ENCODE measurements at places on chromosomes 11 and 22.

- DNase-seq = no peak
These were observed 83.9 kb downstream of the OTOG start for GRCh38 chr11:17630936-17631335.

- no peak for DNase-seq
These were observed 114.1 kb downstream of the STIM1 start for GRCh38 chr11:3969613-3970012.

- no peak for DNase-seq
These were observed 540.8 kb downstream of the INSC start for GRCh38 chr11:15655552-15655951.

DNA sequence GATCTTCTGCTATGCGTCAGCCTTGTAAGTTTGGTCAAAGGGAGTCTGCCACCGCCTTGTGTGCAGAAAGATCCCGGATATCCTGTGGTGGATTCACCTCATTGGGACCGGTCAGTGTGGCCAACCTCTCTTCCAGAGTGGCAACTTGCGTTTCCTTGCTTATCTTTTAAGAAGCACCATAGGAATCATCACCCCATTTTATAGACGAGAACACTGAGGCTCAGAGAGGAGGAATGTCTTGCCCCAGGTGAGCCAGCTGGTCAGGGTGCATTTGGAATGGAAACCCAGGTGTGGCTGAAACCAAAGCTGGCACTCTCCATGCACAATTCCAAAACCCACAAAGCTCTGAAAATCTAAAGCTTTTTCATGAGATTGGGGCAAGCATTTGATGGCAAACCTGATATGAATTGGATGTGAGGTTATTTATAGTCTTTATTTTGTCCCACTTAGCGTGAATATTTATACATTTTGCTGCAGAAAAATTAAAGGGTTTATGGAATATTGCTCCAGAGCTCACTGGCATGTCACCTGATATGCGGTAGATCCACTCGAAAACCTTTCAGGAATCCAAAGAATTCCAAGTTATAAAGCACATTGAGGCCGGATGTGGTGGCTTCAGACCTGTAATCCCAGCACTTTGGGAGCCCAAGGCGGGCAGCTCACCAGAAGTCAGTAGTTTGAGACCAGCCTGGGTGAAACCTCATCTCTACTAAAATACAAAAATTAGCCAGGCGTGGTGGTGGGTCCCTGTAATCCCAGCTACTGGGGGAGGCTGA is 12.1 kb upstream of the EIF3D start:
- no peak for DNase-seq

DNA sequence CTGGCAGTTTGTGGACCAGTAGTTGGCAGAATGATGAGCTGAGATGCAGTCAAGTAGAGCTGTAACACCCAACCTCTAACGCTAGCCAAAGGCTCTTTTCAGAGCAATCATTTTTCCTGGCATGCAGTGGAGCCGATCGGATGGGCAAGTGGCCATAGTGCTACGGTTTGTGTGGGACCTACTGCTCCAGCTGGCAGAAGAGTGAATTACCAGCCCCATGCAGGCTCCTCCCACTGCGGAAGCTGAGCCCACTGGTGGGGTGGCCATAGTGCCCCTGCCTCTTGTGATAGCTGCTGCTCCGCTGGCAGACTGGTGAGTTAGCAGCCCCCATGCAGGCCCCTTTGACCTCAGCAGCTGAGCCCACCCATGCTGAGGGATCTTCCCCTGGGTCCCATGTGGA is 27.0 kb upstream of the SC5D start:
- DNase-seq = no peak

- DNase-seq = no peak
These were observed 4.0 kb downstream of the SYT12 start for GRCh38 chr11:67026941-67027340.

GRCh38 chr11:119721129-119722120 is 7.6 kb downstream of the NECTIN1 start:
- no peak for DNase-seq

DNA sequence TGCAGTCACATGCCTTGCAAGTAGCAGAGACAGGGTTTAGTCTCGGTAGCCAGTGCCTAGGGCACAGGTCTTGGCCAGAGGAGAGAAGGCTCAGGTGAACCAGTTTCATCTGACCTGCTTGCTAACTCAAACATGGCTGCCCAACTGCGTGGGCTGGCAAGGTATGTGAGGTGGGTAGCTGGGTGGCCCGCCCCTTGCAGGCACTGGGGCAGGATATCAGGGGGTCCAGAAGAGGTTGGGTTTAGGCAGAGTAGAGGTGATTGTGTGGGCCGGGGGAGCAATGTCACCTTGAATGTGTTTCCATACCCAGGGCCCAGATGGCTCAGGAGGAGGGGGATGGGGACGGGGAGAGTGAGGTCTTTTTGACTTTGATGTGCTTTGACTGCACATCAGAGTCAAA is 37.7 kb downstream of the ST3GAL4 start:
- DNase-seq = no peak

DNA sequence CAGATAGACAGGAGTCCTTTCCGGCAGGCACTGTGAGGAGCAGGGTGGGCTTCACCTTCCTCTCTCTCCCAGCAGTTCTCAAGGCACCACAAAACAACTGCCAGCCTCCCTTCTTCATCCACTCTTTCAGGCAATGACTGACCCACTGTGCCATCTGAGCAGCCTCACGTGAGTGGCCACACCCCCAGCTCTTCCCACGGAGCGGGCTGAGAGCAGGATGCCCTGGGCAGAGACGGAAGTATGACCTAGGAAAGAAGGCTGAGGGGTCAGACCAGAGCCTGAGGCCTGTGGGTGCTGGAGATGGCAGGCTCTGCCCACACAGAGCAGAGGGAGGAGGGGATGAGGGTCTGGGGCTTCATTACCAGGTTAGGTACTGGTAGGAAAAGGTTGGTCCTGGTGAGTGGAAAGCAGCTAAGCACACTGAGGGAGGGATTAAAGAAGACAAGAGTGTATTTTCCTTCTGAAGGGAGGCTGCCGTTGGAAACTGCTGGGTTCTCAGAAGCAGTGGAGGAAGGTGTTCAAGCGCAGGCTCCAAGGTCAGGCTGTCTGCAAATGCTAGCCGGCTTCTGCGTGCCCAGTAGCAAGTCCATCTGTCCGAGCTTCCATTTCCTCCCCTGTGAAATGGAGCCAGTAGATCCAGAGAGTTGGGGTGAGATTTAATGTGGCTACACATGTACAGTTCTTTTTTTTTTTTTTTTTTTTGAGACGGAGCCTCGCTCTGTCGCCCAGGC is 4.6 kb downstream of the NLRP6 start:
- no peak for DNase-seq

- no peak for DNase-seq
These were observed 10.1 kb downstream of the MYO7A start for GRCh38 chr11:77138106-77138649.

DNA sequence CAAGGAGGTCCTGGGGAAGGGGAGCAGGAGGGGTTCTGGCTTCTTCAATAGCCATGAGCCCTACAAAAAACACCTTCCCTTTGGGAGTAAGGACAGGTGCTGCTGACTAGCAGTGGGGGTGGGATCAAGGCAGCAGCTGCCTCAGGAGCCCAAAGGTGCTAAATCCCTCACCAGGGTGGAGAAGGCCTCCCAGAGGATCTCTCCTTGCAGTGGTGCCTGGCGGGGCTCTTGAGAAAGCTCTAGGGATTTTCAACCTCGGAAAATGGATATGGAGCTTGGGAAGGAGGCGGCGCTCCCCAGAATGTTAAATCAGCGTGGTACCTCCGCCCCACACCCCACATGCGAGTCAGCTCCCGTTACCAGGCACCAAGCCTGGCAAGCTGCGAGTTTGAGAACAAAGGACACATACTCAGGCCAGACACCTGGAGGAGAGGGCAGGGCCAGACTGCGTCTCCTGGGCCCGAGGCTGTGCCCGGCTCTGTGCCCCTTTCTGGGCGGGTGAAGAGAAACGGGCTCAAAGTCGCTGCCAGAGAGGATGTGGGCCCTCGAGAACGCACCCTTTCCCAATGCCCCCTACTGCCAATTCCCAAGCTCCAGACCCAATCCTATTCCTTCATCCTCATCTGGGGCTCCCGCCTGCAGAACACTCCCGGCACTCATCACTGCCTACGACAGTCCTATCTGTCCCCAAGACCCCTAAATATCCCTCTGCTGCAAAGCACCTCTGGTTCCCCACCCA is 139.0 kb downstream of the BRD1 start:
- DNase-seq = no peak

- DNase-seq = no peak
These were observed 24.7 kb downstream of the PARVA start for GRCh38 chr11:12402025-12402424.

- no peak for DNase-seq
These were observed 2.9 kb downstream of the TST start for GRCh38 chr22:37016134-37016910.

DNA sequence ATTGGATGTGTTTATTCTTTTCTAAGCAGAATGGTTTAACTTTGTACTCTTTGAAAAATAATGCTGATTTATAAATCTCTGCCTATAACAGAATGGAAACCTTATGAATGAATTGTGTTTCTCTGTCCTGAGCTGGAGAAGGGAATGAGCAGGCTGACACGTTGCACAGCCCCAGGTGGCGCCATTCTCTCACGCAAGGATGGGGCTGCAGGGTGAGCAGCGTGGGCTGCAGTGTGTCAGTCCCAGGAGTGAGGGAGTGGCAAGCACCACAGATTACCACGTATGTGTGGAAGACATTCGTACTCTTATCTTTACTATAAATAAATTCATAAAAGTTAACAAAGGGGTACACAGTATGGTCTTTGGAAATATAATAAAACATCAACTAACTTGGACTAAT is 33.4 kb downstream of the FDX1 start:
- DNase-seq = no peak

DNA sequence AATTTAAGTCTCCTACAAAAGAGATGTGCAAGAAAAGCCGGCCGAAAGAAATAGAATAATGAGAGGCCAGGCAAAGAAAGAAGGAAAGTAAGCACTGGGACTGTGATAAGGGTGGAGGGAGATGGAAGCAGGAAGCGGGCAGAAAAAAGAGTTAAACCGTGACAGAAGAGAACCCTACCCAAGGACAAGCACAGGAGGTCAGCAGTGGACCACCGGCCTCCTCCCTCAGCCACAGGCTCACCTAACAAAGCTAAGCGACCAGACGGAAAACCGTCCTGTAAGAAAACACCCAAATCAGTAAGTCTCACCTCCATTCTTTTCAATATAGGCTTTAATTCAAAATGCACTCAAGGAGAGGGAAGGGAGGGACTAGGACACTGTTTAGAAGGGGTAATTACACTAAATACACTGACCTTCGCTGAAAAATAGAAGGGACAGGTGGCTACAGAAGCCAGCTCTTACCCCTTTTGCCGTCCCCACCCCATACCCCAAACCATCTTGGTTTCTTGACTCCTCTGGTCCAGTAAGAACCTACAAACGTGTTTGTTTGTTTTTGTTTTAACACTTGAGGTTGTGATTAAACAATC is 1.9 kb downstream of the FAM181B start:
- DNase-seq = no peak

- DNase-seq = no peak
These were observed 30.5 kb downstream of the TMPRSS5 start for GRCh38 chr11:113675565-113675964.

GRCh38 chr11:96199563-96200025 is 143.4 kb downstream of the MAML2 start:
- DNase-seq = no peak

DNA sequence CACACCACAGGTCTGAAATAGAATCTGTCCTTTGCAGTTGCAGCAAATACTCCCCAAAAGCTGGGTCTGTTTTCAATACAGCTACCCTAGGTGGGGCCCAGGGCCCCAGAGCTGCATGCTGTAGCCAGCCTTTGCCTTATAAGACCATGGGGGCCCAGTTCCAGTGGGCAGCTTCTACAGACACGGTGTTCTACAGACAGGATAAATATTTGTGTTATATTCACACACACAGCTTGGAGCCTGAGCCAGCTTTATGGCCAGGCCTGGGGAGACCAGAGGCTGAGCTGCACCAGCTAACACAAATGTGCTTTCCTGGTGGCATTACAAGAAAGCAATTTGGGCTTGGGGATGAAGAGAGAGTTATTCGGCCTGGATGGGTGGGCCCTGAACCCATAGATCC is 151.8 kb upstream of the NCAM1 start:
- no peak for DNase-seq

DNA sequence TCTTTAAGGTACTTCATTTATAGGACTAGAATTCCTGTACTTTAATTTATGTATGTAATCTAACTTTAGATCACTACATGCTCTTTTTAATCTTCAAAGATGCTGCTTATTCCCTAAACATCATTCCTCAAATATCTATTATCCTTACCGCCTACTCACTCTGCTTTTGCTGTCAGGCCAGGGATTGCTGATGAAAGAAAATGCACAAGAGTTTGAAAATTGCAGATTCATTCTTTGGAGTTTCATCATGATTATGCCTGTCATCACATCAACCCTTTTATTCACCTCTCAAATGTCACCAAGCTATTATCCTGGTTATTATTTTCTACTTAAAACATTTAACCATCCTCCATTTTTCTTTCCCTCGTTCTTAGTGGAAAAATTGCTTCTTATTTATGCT is 802.7 kb downstream of the METTL15 start:
- no peak for DNase-seq

DNA sequence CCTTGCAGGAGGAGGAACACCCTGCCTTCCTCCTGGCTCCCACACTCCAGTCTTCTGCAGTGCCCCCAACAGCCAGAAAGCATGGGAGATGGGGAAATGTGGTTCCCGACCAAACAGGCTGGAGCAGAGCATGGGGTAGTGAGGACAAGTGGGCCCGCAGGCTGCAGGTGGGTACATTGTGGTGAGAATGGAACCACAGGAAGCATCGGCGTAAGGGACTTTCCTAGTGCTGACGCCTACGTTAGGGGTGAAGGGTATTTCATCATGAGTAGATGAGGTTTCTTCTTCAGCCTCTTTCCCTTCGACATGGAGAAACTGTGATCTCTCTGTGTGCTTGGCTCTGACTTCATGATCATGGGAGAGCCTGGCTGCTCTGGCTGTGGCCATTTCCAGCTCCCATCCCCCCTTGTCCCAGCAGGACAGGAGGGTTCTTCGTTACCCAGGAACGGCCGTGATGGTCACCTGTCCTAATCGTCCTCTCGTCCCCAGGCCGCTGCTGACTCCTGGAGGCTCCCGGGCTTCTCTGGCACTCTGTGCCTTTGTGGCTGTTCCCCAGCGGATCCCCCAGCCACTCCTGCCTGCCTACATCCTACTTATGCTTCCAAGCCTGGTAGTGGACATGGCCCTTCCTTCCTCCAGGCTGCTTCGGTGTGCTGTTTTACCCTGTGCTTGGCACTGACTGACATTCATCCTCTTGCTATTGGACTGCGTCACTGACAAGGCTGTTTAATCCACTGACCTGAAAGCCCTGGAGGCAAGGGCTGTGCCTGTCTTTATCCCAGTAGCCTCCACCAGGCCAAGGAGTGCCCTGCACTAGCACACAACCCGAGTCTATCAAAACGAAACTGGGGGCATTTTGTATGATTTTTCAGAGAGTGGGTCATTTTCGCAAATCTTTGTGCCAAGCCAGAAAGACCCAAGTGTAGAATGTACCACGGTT is 65.2 kb upstream of the CECR2 start:
- DNase-seq = peak; percentile 47

DNA sequence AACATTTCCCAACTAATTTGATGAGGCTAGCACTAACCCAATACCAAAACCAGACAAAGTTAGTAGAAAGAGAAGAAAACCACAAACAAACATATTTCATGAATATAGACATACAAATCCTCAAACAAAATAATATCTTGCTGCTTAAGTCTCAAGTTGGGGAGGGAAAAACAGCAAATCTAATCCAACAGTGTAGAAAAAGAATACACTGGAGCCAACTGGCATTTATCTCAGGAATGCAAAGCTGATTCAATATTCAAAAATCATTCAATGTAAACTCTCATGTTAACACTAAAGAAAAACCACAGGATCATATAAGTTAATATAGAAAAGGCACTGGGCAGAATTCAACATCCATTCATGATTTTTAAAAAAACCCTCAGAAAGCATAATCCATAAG is 18.2 kb downstream of the GNB1L start:
- DNase-seq = no peak
